Left ventricle myocardium inferior (tissue), 1 donor: ENCODE measurements at places on chromosomes 13 and 19. TPM values are rescaled to one million over a fixed set of nuclear protein-coding genes. Genes with fewer than 3 reads are reported as not detected.

Gene ZNF682
- 6.4 TPM for total RNA-seq

Gene UNC13A
- total RNA-seq, result 0.05 TPM

DNA sequence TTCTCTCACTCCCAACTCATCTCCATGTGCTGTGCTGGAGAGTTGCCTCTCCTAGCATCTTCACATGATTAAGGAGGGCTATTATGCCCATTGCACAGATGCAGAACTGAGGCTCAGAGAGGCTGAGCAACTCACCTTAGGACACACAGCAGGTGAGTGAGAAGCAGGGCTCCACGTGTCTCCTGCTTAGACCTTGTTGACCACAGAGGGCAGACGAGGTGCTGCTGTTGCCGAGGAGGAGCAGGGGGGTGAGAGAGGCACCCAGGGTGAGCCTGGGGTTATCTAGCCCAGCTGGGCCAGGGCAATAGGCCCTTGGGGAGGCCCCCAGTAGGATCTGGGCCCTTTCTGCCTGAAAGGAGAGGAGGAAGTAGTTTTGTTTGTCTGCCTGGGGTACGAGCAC lies 2.4 kb upstream of the HSH2D start:
- H3K27me3 ChIP-seq, result peaks cover 29% of the 10 kb centered on the region
- no peak overlapping the region for H3K4me3 ChIP-seq
- no peak overlapping the region for H3K27ac ChIP-seq

- no peaks in the 10 kb centered on the region for H3K4me1 ChIP-seq
- no peak overlapping the region for H3K4me3 ChIP-seq
- DNase-seq, result no peak
- no peaks in the 10 kb centered on the region for H3K27me3 ChIP-seq
- no peak overlapping the region for H3K27ac ChIP-seq
These were observed 47.7 kb downstream of the FNDC3A start for GRCh38 chr13:49023431-49023830.

- H3K4me3 ChIP-seq, result no peak overlapping the region
- no peak overlapping the region for H3K27ac ChIP-seq
These were observed 2.6 kb upstream of the SLC5A5 start for GRCh38 chr19:17869114-17869608.

- peak overlapping the region; percentile 96 for H3K27ac ChIP-seq
- H3K27me3 ChIP-seq, result no peaks in the 10 kb centered on the region
- H3K4me1 ChIP-seq, result peaks cover 50% of the 10 kb centered on the region
- peak overlapping the region; percentile 90 for H3K4me3 ChIP-seq
- DNase-seq, result no peak
- no peaks in the 10 kb centered on the region for H3K36me3 ChIP-seq
These were observed 823 bp downstream of the DOCK6 start for GRCh38 chr19:11261431-11261970.

DNA sequence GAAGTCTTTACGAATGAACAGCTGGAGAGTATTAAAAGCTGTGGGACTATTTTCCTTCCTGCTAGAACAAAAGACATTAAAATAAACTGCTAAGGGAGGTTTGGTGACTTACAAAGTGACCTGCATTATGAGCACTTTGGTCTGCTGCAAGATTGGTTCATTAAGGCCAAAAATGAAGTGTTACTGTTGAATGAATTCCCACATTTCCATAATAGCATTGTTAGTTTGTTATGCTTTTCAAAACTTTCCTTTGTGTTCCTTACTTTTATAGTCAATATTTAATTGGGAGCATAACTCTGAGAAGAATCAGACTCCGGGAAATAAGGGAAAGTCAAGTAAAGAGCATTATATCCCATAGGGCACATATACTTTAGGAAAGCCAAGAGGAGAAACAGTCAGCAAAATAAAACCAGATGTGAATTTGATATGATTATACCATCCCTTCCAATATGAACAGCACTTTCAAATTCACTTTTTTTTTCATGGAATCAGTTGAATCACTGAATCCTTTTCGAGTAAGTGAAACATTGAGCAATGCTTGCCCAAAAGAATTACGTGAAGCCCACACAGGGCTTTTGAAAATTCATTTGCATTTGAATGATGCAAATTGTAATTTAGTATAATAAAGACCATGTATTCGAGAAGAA lies 112.6 kb downstream of the KCTD12 start:
- no peak overlapping the region for H3K4me3 ChIP-seq
- H3K36me3 ChIP-seq, result no peaks in the 10 kb centered on the region
- peak overlapping the region; percentile 5 for H3K27ac ChIP-seq
- no peak for DNase-seq
- H3K27me3 ChIP-seq, result no peaks in the 10 kb centered on the region
- no peaks in the 10 kb centered on the region for H3K4me1 ChIP-seq

DNA sequence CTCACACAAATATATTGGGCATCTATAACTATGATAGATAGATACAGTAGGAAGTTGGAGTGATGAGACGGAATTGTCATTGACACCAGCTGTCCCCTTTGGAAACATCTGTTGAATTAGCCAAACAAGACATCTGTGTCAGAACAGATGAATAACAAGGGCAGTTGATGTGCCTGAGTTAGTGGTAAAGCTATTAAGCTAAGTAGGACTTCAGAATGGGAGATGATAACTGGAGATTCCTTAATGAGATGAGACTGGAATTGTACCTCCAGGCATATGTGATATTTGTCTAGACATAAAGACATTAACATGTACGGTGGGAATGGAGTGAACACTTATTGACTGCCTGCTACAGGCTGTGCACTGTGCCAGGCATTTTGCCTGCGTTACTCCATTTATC lies 78.7 kb downstream of the MBNL2 start:
- H3K4me3 ChIP-seq, result no peak overlapping the region
- H3K36me3 ChIP-seq, result no peaks in the 10 kb centered on the region
- H3K27me3 ChIP-seq, result no peaks in the 10 kb centered on the region
- H3K4me1 ChIP-seq, result peaks cover 85% of the 10 kb centered on the region
- no peak overlapping the region for H3K27ac ChIP-seq

Gene CFAP97D2
- not detected for total RNA-seq

Gene MYH14
- 115 TPM for total RNA-seq

DNA sequence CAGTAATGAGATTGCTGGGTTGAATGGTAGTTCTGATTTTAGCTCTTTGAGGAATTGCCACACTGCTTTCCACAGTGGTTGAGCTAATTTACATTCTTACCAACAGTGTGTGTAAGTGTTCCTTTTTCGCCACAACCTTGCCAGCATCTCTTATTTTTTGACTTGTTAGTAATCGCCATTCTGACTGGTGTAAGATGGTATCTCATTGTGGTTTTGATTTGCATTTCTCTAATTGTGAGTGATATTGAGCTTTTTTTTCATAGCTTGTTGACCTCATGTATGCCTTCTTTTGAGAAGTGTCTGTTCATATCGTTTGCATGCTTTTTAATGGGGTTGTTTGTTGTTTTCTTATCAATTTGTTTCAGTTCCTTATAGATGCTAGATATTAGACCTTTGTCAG lies 245.0 kb downstream of the MTUS2 start:
- H3K4me1 ChIP-seq, result peaks cover 4% of the 10 kb centered on the region
- H3K27me3 ChIP-seq, result no peaks in the 10 kb centered on the region
- no peaks in the 10 kb centered on the region for H3K36me3 ChIP-seq
- no peak overlapping the region for H3K27ac ChIP-seq

DNA sequence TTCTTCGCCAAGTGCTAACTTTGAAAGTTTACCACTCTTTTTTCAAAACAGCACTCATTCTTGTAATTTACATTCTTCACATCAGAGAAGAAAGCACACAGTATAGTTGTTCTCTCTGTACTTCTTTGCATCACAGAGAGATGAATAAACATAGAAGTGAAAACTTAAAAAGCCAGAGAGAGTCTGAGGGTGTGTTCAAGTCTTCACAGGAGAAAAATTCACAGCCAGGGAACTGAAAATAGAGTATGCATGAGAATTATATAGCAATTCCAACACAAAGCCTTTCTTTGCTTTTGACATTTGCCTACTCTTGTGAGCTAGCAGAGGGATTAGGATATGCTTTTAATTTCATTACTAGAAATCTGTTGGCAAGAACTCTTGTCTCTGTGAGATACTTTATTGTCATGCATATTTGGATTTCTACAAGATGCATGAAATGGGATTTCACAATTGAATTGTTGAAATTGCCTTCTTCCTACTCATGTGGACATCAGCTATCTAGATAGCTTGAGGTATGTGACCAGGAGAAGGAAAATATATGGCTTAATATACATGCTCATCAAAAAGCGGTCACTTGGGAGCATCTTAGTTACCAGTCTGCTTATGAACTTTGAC lies 166.1 kb downstream of the SLC7A1 start:
- no peak for DNase-seq
- H3K27me3 ChIP-seq, result peaks cover 32% of the 10 kb centered on the region
- H3K4me1 ChIP-seq, result peaks cover 43% of the 10 kb centered on the region
- H3K4me3 ChIP-seq, result peak overlapping the region; percentile 67

- DNase-seq, result no peak
- H3K4me3 ChIP-seq, result no peak overlapping the region
- peaks cover 31% of the 10 kb centered on the region for H3K4me1 ChIP-seq
- no peaks in the 10 kb centered on the region for H3K36me3 ChIP-seq
- H3K27ac ChIP-seq, result no peak overlapping the region
These were observed 99.7 kb downstream of the PCDH9 start for GRCh38 chr13:67130444-67130843.

GRCh38 chr13:35694031-35694430 lies 217.5 kb upstream of the MAB21L1 start:
- no peak overlapping the region for H3K27ac ChIP-seq
- no peaks in the 10 kb centered on the region for H3K4me1 ChIP-seq
- H3K4me3 ChIP-seq, result no peak overlapping the region
- H3K27me3 ChIP-seq, result peaks cover 6% of the 10 kb centered on the region

DNA sequence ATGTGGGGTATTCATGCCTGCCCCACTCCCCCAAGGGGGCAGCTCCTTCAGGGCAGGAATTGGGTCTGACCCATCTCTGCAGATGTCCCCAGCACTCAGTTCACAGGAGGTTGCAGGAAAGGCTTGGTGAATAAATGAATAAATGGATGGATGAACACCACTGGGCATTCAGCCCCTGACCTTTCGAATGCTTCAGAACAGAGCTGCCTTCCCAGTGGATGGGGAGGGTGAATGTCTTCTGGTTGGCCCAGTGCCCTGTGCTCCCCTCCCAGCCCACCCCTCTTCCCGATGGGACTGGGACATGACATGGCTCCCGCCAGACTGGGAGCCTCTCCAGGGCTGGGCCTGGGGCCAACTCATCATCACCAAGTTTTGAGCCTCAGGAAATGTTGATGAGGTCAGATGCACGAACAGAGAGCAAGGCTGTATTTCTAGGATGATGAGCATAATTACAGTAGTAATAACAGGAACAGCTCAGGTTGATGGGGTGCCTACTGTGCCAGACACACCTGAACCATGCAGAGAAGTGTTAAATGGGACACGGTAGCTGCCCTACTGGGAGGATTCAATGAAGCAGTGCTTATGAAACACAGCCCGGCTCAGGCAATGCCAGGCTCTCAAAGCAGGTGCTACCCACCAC lies 25.7 kb downstream of the VRK3 start:
- H3K27ac ChIP-seq, result no peak overlapping the region
- no peak for DNase-seq
- H3K36me3 ChIP-seq, result peaks cover 95% of the 10 kb centered on the region
- H3K4me1 ChIP-seq, result peaks cover 16% of the 10 kb centered on the region
- no peaks in the 10 kb centered on the region for H3K27me3 ChIP-seq

- no peak for DNase-seq
- no peaks in the 10 kb centered on the region for H3K4me1 ChIP-seq
- no peaks in the 10 kb centered on the region for H3K27me3 ChIP-seq
These were observed 335.3 kb downstream of the KLF5 start for GRCh38 chr13:73394066-73394465.

Gene TMC4
- total RNA-seq, result 2.2 TPM

- no peak overlapping the region for H3K4me3 ChIP-seq
- peaks cover 30% of the 10 kb centered on the region for H3K4me1 ChIP-seq
- H3K27me3 ChIP-seq, result no peaks in the 10 kb centered on the region
- H3K36me3 ChIP-seq, result no peaks in the 10 kb centered on the region
These were observed 8.9 kb upstream of the CCDC9 start for GRCh38 chr19:47247308-47247990.

Gene TBC1D4
- total RNA-seq, result 97.5 TPM

Gene CNN1
- 133 TPM for total RNA-seq

DNA sequence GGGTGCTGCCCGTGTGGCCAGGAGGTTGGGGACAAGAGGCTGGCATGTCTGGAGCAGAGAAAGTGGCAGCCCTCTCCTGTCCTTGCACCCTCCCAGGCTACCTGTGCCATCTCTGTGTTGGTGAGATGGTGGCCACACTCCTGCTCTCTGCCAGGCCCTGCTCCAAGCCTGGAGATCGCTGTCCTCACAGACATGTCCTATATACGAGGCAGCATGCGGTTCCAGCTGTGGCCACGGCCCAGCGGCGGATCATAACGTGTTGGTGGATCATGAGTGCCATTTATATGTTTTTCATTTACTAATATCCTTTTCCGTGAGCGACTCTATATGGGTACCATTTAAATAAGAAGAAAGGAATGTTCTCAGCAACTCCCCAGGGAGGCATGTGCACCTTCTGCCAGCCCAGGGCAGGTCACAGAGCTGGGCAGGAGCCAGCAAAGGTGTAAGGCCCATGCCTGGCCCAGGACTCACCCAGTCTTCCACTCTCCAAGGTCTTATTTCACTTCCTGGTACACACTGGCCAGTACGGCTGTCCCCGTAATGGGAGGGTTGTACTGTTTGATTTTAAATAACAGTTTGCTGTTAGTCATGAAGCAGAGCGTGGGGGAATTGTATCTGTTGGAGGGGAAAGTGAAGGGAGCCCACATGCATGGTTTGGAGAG lies 47.2 kb upstream of the LDLR start:
- DNase-seq, result no peak
- no peaks in the 10 kb centered on the region for H3K4me1 ChIP-seq
- H3K27ac ChIP-seq, result no peak overlapping the region
- H3K36me3 ChIP-seq, result peaks cover 72% of the 10 kb centered on the region
- no peak overlapping the region for H3K4me3 ChIP-seq

GRCh38 chr19:9645472-9645871 lies 24.4 kb upstream of the ZNF561 start:
- DNase-seq, result no peak
- H3K36me3 ChIP-seq, result peaks cover 57% of the 10 kb centered on the region
- no peaks in the 10 kb centered on the region for H3K27me3 ChIP-seq
- H3K27ac ChIP-seq, result no peak overlapping the region
- no peaks in the 10 kb centered on the region for H3K4me1 ChIP-seq

- H3K36me3 ChIP-seq, result no peaks in the 10 kb centered on the region
- no peaks in the 10 kb centered on the region for H3K27me3 ChIP-seq
- H3K4me3 ChIP-seq, result no peak overlapping the region
- H3K4me1 ChIP-seq, result peaks cover 15% of the 10 kb centered on the region
- no peak for DNase-seq
- H3K27ac ChIP-seq, result peak overlapping the region; percentile 16
These were observed 16.2 kb downstream of the TLE5 start for GRCh38 chr19:3045885-3046697.

DNA sequence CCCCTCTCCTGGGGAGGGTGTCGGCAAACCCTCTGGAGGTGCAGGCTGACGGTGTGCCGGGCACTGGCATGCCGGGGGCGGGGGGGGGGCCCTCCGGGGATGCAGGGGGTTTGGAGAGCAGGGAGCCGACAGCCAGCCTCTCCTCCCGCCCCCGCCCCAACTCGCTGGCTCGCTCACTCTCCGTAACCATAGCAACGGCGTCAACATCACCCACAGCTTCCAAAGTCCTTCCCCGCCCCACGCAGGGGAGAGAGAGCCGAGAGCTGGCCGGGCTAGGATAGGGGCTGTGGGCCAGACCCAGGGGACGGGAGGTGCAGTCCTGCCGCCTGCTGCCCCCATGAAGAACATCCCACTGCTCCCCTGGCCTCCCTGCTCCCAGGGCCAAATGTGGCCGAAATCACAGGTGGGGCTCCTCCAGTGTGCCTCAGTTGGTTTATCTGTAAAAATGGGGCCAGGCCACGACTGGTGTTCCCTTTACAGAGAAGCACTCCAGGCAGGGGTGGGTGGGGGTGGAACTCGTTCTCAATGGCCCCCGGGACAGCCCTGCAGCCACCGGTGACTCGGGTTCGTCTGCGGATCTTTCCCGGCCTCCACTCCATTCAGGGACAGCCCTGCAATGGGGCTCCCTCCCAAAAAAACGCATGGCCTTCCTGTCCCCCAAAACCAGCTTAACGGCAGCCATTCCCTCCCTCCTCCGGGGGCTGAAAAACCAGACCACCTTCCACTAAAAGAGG lies 3.2 kb downstream of the KLF16 start:
- H3K4me1 ChIP-seq, result peaks cover 85% of the 10 kb centered on the region
- peak overlapping the region; percentile 36 for H3K27ac ChIP-seq
